Stimulated activated CD4-positive, alpha-beta T cell treated with anti-CD3 and anti-CD28 coated beads, TNF-alpha, amount 100 ng/mL, for 4 hours (primary cell): ENCODE measurements at places on chromosomes 7 and 10.

DNA sequence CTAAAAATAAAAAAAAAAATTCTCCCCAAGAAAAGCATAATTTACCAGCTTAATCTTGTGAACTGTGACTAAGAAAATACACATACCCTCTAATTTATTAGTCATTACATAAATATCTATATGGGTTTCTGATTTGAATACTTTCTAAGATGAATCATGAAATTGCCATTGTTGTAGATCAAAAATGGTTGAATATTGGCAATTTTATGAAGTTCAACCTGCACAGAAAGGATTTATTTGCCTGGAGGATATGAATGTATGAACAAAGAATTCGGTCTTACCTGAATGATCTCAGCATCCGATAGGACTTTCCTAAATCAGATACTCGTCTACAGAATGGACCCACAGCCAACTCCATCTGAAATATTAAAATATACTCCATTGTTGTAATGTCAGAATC, 61.5 kb downstream of the HBP1 start:
- no peak for DNase-seq

DNA sequence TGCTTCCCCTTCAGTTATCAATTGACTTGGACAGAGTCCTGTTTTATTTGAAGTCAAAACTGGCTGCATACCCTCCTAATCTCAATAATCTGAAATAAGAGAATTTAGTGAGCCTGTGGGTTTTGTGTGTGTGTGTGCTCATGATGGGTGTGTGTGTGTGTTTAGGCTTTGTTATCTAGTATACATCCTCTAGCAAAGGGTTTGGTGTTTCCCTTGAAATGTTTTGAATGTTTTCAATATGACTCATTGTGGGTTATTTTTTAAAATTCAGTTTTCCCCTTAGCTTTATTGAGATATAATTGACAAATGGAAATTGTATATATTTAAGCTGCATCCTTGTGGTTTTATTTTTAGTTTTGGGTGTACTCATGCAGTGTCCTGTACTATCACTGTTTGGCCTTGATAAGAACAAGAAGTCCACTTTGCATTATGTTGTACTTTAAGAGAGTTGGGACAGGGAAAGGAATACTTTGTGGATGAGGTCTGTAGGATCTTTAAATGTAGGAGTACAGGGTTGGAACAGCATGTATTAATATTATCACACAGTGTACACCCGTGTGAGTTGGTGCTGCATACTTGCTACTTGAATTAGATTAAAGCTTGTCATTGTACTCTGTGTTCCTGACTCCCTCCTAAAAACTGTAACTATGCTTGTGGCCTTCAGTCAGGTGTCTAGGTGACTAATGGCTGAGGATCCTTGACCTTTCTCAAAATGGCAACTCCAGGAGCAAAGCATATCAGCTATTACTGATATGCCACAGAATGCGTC, 58.3 kb downstream of the VCL start:
- no peak for DNase-seq

GRCh38 chr7:27324246-27324645, 81.6 kb downstream of the EVX1 start:
- no peak for DNase-seq

DNA sequence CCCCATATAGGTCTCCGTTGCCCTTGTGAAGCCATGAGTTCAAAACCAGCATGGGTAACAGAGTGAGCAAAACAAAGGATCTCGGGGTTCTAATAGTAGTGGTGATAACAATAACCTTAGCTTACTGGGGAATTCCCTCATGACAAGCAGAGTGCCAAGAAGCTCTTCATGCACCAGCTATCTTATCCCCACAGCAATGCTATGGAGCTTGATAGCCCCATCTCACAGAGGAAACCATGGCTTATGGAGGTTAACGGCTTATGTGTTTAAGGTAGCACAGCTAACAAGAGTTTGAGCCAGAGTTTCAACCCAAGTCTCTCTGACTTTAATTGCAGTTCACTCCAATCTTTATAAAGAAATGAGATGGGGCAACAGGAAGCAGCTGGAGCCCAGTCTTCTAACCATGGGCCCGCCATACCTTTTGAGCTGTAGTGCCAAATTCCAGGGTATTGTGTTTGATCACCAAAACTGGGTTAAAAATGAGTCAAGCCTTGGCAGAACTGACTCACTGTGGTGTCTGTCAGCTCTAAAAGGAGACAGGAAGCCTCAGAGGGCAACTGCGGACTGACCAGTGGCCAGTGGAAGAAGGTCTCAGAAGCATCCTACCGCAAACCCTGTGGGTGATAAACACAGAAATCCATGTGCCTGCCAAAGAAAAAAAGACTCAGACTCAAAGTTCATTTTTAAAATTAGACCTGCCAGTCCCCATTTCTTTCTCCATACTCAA, 16.5 kb upstream of the PLAU start:
- DNase-seq, result no peak

GRCh38 chr7:32058002-32058401, 12.2 kb downstream of the PDE1C start:
- DNase-seq, result no peak

- no peak for DNase-seq
Observed at GRCh38 chr7:153930696-153931095, 121.5 kb upstream of the DPP6 start.

DNA sequence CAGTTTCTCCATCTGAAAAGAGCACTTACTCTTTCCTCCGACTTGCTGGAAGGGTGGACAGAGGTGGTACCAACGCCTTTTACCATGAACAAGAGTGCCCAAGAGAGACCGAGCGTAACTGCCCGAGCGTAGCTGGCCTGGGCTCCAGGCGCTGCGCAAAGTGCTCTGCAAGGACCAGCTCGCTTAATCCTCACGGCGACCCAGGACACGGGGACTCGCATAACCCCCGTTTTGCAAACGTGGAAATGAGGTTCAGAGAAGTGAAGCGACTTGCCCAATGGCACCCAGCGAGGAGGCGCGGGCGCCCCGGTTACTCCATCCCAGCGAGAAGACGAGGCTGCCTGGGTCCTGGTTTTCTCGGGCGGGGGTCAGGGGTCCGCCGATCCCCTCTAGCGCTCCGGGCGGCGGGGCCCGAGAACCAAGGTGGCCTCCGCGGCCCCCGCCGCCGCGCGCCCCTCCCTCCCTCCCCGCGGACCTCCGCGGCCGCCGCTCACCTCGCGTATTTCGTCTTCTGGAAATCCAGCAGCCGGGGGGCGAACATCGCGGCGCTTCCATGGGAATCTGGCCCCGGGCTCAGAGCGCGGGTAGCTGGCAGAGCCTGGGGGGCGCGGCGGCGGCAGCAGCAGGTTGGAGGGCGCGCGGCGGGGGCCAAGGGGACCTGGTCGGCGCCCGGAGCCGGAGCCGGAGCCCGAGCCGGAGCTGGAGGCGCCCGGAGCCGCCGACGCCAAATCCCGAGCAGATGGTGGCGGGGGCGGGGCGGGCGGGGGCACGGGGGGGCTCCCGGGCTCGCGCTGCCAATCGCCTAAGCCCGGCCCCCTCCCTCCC, at the start of gene MMD2:
Gene MMD2, minus strand, starts transcription at position 711 of the 825 bp plus-strand sequence. Its CDS starts 170 bp downstream, at position 541.
- no peak for DNase-seq

- DNase-seq, result no peak
Observed at GRCh38 chr7:22944022-22944421, 69.9 kb downstream of the HYCC1 start.
